ENCODE measurements at places on chromosomes 2 and 18.
A peak's percentile ranks its signal among the peaks of the same experiment; 100 is the strongest.

- peak; percentile 32 for DNase-seq
Observed at GRCh38 chr2:192544371-192544955, 349.7 kb upstream of the TMEFF2 start.

DNA sequence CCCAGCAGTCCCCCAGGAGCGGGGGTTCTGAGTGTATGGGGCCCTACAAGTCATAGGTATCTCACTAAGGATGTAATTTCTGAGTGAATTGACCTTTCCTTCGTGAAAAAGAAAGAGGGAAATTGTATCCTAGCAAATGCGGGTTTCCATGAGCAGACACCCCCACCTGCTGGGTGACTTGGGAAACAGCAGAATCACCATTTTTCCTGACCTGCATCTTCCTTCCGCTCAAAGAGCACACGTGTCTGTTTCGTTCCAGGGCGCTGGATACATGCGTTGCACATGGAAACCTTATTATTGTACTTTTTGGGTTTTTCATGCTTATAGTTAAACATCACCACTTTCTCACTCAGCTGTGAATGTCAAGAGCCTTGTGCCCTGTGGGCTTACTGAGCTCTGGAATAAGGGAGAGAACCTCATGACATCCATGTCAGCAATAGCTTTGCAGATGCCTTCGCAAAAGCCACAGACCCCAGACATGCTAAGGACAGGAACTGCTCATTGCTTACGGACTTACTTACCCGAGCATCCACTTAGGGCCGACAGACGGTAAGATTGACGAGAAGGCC is 132.8 kb downstream of the TPO start:
- DNase-seq = peak; percentile 68

GRCh38 chr2:184302506-184302905 is 295.8 kb upstream of the ZNF804A start:
- peak; percentile 32 for DNase-seq

DNA sequence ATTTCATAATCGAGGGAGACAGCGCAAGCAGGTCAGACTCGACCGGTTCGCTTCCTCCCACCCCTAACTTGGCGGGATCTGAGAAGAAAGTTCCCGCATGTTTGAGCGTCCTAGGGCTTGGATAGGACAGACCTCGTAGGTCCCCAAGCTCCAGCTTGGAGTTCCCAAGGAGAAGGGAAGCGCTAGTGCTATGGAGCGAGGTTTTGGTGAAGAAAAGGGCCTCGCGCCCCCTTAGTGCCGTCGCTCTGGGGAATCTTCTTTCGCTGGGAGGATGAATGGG is 11.6 kb upstream of the SKOR2 start:
- no peak for DNase-seq

DNA sequence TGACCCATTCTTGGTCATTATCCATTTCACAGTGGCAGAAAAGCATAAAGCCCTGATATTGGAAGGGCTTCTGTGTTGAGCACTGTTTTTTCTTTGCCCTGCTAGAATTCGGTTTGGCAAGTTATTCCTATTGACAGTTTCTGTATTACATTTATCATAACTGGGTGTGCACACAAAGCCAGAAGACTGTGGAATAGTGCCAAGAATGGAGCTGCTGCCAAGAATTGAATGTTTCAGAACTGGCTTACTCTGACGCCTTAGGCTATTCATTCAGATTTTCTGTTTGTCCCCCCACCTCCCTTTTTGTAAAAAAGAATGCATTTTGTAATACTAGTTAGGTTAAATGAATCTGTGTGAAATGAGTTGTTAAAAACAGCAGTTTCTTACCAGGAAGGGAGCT is 12.7 kb downstream of the KDM3A start:
- DNase-seq = peak; percentile 59

GRCh38 chr2:38948995-38949394 is 59.3 kb downstream of the ARHGEF33 start:
- DNase-seq = no peak

DNA sequence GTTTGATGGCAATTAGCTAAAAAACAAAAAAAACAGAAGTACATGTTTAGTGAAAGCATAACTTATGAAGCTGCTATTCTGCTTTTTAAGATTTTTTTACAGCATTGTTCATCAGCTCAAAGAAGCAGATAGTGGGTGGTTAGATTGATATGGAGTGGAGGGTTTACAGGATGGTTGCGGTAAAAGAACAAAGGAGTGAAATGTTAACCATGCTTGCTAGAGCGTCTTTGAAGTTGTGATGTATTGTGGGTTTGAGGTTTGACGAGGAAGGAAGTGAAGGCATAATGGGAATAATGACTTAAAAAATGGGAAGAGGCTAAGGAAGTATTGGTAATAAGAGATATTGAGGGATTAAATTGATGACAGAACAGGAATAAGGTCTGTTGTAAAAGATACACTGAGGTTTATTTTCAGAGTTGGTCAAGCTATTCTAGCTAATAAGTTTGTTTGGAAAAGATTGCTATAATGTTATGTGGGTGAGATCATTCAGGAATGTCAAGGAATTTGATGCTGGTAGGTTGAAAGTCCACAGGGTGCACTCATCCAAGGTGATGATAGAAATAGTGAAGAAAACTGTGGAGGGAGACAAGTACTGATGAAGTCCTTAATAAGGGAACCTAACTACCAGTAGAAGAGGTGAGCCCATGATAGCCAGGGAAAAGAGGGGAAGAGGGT is 14.6 kb downstream of the SPOPL start:
- DNase-seq = peak; percentile 36

- DNase-seq = no peak
Observed at GRCh38 chr2:15830937-15831549, 109.3 kb upstream of the MYCN start.

GRCh38 chr18:57025540-57025939 is 121.3 kb upstream of the BOD1L2 start:
- DNase-seq = no peak

GRCh38 chr2:186862869-186863709 is 14.1 kb upstream of the ZSWIM2 start:
- DNase-seq = peak; percentile 65

- DNase-seq = peak; percentile 70
Observed at GRCh38 chr2:202494300-202495229, 118.4 kb downstream of the BMPR2 start.

GRCh38 chr2:241810307-241811200 is 1.6 kb downstream of the NEU4 start:
- DNase-seq = no peak

GRCh38 chr2:196849895-196850294 is 40.7 kb upstream of the C2orf66 start:
- DNase-seq = peak; percentile 61

DNA sequence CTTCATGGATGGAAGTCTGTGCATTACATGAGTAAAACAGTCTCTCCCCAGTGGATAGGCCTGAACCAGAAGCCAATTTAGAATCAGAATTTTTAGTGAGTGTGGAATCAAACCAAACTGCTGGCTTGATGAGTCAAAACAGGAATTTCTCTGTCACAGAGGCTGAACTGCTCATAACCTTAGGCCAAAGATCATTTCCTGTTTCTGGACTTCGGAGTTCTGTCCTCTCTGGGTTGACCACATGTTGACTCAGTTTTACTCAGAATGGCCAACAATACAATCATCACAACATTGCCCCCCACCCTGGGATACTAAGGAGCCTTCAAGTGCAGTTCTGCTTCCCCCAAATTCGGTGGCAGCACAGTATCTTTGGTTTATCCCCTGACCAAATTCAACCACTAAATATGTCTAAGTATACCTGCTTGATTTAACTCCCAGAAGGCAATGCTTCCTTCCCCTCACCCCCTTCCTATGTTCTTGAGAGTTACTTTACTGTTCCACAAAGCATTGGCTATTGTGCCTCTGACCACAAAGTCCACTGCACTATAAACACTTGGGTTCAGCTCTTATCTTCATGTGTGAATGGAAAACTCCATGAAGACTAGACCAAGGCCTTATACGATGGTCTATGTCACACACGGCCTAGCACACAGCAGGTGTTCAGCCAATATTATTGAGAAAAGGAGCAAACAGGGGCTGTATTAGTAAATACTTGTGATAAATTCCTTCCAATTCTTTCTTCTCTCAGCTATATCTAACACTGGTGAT is 67.8 kb downstream of the NXPH2 start:
- peak; percentile 86 for DNase-seq

DNA sequence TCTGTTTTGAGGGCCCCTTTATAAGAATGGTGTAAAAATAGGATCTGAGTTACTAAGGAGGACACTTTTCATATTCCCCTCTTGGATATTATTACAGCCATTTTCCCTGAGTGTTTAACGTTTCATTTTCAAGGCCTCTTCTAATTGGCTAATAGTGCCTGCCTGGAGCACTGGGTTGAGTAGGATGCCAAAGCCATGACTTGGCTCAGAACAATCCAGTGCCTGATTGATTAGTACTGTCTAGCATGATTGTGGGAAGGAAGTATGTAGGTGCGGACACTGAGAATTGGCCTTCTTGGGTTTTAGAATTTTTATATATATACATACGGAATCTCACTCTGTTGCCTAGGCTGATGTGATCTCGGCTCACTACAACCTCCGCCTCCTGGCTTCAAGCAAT is 66.1 kb downstream of the NAB1 start:
- peak; percentile 49 for DNase-seq

DNA sequence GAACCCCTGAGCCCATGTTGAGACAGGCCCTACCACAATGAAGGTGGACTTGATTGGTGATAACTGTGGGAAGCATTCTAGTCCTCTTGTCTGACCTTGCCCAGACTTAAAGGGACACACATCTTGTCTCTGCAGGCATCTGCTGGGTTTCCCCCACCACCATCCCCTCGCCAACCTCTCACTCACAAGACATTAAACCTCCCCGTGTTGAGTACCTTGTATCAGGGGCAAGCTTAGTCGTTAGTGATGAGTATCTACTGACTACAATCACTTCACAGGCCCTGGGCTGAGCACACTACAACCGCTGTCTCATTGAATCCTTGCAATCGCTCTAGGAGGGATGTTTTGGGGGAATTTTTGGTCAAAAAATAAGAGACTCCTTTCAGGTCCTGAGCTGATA is 86.0 kb downstream of the ICOS start:
- DNase-seq = no peak

GRCh38 chr2:237222178-237222577 is 136.5 kb downstream of the COPS8 start:
- DNase-seq = peak; percentile 96

GRCh38 chr18:35362531-35362930 is 14.6 kb downstream of the ZNF396 start:
- no peak for DNase-seq

- peak; percentile 9 for DNase-seq
Observed at GRCh38 chr2:200993097-200993496, 29.6 kb upstream of the ORC2 start.

DNA sequence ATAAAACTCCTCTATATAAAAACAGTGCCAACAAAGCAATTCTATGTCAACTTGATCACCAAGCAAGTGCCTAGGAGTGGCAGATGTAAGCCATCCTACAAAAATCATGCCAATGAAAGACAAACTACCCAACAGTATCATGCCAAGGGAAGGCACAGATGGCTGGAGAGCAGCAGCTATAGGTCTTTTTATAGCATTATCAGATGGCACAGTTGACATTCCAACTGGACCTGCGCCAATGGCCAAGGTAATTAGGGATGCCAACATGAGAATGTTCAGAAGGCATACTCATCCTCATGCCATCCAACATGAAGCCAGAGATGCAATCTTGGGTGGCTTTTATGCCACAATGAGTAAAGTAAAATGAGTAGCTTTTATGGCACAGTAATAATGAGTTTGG is 237.3 kb downstream of the OTX1 start:
- no peak for DNase-seq

DNA sequence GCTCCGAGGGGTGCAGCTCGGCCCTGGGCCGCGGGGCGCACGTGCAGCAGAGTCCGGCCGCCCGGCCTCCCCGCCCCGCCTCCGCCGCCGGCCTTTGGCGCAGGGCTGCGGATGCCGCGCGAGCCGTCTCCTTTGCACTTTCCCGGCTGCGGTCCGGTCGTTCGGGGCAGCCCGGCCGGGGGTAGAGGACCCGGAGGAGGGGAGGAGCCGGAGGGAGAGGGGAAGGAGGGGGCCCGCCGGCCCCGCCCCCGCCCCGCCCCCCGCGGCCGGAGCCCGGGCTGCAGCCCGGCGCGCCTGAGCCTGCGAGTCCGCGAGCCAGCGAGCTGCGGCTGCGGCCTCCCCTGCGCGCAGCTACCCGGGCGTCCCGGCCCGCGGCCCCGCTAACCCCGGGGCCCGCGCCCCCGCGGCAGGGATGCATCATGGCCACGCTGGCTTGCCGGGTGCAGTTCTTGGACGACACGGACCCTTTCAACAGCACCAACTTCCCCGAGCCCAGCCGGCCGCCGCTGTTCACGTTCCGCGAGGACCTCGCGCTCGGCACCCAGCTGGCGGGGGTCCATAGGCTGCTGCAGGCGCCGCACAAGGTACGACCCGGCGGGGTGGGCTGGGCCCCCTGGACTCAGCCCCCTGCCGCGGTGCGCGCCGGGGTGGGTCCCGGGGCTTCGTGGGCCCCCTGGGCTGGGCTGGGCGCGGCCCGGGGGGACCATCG is at the start of gene FHOD3:
FHOD3 (plus strand) TSS at position 297 of the 709 bp plus-strand sequence; CDS start at position 420, 123 bp downstream.
- peak; percentile 86 for DNase-seq

DNA sequence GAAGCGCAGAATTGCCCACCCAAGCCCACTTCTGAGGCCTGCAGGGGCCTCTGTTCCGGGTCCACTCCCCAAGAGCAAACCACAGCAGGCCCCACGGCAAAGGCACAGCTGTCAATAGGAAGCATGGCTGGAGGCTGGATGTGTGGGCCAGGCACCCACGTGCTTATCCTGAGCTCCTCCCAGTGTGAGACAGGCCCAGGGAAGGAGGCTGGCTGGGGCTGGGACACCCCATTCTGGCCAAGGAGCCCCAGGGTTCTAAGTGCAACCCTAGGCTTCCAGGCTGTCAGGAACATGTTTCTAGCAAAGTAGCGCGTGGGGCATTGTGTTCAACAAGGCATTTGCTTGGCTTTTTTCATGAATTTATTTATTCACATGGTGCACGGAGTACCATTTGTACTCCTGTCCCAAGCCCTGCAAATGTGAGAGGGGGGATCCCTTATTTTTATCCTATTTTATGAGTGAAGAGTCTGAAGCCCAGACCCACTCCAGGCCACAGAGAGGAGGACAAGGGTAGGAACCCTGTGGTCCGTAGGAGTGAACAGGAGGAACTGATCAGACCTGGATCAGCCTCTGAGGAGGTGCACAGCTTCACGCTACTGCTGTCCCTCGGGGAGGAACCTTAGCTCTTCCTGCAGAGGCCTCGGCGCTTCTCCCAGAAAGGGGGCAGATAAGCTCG is 6.1 kb upstream of the RAB17 start:
- no peak for DNase-seq

- DNase-seq = no peak
Observed at GRCh38 chr2:60376252-60376651, 177.2 kb downstream of the BCL11A start.

DNA sequence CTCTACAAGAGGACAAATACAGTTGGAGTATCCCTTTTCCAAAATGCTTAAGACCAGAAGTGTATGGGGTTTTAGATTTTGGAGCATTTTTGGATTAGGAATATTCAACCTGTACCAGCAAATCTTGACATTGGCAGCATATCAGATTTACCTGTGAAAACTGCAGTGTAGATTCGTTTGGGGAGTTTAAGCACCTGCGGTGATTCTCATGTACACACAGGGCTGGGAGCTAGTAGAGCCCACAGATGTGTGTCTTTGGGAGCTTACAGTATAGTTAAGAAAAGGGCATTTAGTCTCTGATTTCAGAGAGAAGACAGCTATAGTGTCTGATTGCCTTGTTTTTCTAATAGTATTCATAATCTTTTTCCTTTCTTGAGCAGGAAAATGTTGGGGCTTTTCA is 30.1 kb downstream of the PTCD3 start:
- no peak for DNase-seq

- DNase-seq = no peak
Observed at GRCh38 chr2:170652637-170653417, 62.3 kb upstream of the SP5 start.

GRCh38 chr2:119383410-119384140 is 16.8 kb downstream of the DBI start:
- DNase-seq = no peak
